ENCODE measurements at places on chromosomes 13 and 19.

GRCh38 chr19:7663706-7664105 lies 5.1 kb upstream of the RETN start:
- no peak for DNase-seq

DNA sequence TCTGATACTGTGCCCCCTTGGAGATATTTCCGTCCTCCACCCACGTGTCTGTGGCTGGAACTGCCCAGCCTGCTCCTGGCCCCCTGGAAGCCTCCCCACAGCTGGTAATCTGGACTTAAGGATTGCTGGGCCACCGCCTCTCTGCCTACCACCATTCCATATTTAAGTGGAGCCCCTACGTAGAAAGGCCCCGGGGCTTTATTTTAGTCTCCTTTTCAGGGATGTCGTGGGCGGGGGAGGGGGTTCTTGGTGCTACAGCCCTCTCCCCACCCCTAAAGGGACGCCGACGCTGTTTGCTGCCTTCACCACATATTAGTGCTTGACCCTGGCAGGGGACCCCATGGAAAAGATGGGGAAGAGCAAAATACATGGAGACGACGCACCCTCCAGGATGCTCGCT lies 2.7 kb upstream of the NOP53 start:
- DNase-seq: no peak

GRCh38 chr13:21344662-21345176 lies 114.4 kb downstream of the ZDHHC20 start:
- no peak for DNase-seq

DNA sequence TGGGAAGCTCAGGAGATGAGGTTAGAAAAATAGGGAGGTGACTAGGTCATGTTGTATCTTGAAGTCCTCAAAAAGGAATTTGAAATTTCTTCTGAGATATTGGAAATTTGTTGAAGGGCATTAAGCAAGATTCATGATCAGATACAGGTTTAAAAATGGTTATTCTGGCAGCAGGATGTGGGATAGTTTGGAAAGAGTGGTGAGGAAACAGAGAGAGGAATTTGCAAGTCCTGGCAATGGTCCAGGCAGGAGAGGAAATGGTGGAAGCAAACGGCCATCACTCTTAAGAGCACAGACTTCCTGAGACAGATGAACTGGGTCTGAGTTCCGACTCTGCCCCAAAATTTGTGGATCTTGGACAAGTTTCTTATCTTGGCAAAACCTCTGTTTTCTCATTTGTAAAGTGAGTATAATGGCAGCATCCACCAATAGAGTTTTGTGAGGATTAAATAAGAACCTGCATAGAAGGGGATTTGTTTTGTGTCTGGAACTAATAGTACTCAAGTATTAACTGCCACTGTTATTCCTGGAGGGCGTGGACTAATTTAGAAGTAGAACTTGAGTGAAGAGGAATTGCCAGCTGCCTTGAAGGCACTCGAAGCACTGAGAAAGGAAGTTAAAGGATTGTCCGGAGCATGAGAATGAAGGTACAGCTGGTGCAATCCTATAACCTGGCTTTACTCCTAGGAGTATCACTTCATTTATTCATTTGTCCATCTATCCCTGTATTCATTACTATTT lies 99.6 kb downstream of the CCNA1 start:
- no peak for DNase-seq

DNA sequence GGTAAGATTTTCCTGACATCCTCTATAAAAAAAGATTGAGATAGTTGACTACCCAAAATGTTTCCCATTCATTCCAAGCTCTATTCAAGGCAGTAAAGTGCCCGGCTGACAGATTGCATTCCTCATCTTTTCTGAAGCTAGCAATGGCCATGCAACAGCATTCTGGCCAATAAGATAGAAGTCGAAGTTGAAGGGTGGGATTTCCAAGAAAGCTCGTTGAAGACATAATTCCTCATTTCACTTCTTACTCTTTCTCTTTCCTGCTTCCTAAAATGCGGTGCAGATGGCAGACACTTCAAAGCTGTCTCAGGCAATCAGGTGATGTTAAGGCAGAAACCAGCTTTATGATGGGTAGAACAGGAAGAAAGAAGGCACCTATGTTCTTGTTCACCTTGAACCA lies 13.4 kb upstream of the ALOX5AP start:
- DNase-seq: no peak

DNA sequence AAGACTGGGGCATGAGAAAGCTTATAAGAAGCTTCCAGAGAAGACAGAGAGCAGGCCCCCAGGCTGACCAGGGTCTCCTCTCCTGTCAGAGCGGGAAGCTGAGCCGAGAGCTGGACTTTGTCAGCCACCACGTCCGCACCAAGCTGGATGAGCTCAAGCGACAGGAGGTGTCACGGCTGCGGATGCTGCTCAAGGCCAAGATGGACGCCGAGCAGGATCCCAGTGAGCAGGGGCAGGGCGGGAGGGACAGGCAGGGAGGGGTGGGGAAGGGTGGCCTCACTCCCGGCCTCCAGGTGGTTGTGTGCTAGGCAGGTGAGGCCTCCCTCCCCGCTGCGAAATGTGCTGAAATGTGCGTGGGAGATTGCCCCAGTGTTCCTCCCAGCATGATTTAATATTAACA lies 5.6 kb downstream of the NUCB1 start:
- DNase-seq: no peak

GRCh38 chr13:49132479-49133002 lies 87.6 kb upstream of the MLNR start:
- no peak for DNase-seq

DNA sequence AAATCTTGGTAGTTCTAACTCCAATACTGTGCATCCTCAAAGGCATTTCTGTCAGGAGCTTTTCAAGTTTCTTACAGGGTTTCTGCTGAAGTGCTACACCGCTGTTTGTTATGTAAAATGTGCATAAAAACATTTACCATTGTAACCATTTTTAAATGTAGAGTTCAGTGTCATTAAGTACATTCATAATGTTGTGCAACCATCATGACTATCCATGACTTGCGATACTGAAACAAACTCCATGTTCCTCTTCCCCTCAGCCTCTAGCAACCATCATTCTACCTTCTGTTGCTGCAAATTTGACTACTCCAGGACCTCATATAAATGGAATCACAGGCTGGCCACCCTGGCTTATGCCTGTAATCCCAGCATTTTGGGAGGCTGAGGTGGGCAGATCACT lies 14.4 kb upstream of the SLC25A42 start:
- no peak for DNase-seq

GRCh38 chr19:51263808-51264207 lies 12.9 kb downstream of the SIGLECL1 start:
- DNase-seq: no peak

DNA sequence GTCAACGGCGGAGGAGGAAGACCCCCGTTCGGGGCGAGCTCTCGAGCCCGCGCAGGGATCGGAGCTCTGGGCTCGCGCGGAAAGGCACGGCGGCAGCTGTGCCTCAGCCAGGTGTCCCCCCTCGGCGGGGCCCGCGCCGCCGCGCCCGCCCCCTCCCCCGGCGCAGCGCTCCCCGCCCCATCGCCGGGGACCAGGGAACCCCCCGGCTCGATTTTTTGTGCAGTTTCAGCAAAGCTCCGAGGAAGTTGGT lies 110.0 kb downstream of the KCNRG start:
- no peak for DNase-seq

GRCh38 chr13:36819739-36820090 lies 693 bp downstream of the RFXAP start:
- DNase-seq: no peak

GRCh38 chr13:34207872-34208271 lies 389.9 kb downstream of the RFC3 start:
- no peak for DNase-seq

- no peak for DNase-seq
Observed at GRCh38 chr19:15251010-15251748, 18.9 kb upstream of the EPHX3 start.
